ENCODE measurements at places on chromosomes 7 and 10.

- DNase-seq = peak; percentile 1
Observed at GRCh38 chr10:50275650-50276235, 24.4 kb upstream of the ASAH2 start.

- no peak for DNase-seq
Observed at GRCh38 chr10:79424221-79425073, 21.0 kb downstream of the ZCCHC24 start.

GRCh38 chr7:159147687-159148086 lies 3.0 kb upstream of the VIPR2 start:
- no peak for DNase-seq

- no peak for DNase-seq
Observed at GRCh38 chr10:48382982-48383381, 76.5 kb downstream of the MAPK8 start.

- DNase-seq = no peak
Observed at GRCh38 chr10:15313843-15314242, 57.2 kb downstream of the FAM171A1 start.

- no peak for DNase-seq
Observed at GRCh38 chr10:99115703-99116102, 119.9 kb downstream of the HPSE2 start.

GRCh38 chr10:20185116-20185515 lies 368.9 kb downstream of the PLXDC2 start:
- DNase-seq = no peak

GRCh38 chr7:106895246-106895864 lies 30.3 kb downstream of the PIK3CG start:
- no peak for DNase-seq

GRCh38 chr7:51318886-51319579 lies 2.4 kb upstream of the COBL start:
- DNase-seq = no peak

DNA sequence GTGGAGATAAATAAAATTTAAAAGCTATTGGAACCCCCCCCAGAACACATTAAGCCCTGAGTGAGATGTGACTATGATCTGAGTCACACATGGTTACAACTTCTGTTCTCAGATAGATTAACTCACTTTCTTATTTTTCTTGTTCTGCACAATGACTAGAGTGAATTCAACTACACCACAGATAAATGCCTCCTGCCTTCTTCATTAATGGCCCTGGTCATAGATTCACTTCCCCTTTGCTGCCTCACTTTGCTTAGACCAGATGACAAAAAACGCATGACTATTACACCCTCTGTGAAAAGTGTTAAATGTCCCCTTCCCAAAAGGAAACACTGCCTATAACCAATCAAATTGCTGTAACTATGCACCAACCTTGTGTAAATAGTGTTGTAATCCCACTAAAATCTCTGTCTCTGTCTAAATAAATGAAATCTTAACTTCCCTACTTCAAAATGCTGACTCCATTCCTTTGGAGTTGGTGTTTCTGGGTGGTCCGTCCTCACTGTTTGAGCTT lies 49.4 kb downstream of the AKR1D1 start:
- DNase-seq = no peak

GRCh38 chr7:134768243-134768642 lies 11.2 kb upstream of the CALD1 start:
- DNase-seq = no peak

DNA sequence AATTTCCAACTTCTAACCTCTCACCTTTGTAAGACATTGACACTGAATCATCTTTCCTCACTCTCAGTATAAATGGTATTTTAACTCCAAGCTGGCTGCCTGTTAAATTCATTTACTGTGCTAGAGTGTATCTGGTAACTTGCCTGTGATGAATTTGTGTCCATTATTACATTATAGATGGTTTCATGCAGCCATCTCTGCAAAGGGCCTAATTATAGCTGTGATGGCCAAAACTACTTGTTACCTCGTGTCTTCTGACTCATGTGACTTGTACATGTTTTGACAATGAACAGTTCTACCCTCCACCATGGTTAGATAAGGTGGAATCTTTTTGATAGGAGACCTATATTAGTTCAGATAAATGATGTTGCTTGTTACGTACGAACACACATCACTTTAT lies 392.0 kb downstream of the PAXIP1 start:
- no peak for DNase-seq

GRCh38 chr10:33212061-33212748 lies 122.3 kb downstream of the NRP1 start:
- no peak for DNase-seq

DNA sequence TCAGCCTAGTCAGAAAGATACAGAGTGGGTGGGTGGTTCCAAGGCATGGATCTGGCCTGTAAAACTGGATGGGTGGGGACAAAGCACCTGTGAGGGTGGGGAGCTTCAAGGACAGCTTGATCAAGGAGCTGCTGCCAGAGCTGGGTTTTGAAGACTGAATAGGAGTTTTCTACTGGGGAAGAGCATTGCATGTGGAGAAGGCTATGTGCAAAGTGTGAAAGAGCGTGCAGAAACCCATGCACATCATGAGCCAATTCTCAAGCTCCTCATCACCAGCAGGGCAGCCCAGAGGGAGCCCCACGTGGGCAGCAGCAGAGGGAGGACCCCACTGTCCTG lies 58.6 kb downstream of the PDGFA start:
- DNase-seq = no peak

DNA sequence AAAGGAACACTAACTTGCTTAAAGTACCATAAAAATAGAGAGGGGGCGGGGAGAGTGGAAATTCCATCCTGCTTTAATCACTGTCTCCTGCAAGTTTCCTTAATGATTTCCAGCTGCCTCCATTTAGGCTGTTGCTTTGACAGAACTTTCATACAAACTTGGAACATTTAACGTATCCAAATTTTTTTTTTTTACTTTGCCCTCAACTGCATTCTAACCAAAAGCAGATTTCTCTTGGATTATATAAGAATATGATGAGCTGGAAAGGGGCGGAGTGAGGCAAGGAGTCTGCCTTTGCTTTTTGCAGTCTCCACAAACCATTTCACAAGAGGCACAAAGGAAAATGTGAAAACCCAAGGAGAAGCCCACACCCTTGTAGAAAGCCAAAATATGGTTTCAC lies 46.6 kb upstream of the COL1A2 start:
- DNase-seq = no peak

GRCh38 chr7:76357475-76358010 lies 1.2 kb downstream of the YWHAG start:
- no peak for DNase-seq

DNA sequence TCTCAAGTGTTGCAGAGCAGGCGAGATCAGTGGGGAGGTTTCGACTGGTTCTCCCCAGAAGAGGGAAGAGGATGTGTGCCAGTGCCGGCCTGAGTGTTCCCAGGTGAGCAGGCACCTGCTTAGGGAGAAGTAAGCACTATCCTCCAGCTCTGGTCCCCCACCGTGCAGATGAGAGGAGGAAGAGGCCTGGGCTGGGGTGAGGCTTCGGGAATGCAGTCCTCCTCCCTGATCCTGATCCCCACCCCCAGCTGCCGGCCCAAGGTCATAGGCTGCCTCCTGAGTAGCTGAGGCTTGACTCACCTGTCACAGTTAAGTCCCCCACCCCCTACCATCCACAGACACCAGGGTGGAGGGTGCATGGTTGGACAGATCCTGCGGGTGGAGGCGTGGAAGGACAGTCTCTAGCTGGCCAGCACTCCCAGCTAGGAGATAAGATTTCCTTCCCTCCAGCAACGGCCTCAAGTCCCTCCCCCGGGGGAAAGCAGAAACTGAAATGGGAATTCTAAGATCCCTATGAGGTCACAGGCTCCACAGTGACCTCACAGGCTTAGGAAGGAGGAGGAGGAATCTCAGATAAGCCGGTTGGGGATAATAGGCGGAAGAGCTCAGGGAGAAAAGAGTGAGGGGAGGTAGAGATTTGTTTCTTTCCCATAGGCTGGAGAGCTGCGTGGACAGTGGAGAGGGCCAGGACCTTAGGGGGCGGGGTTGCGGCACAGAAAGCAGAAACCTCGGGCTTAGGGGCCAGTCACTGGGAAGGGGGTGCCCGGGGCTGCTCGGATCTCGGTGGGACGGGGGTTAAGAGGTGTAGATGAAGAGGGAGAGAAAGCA lies 1.0 kb downstream of the LRCH4 start:
- no peak for DNase-seq

- no peak for DNase-seq
Observed at GRCh38 chr7:143416565-143417149, 8.0 kb upstream of the EPHA1 start.

DNA sequence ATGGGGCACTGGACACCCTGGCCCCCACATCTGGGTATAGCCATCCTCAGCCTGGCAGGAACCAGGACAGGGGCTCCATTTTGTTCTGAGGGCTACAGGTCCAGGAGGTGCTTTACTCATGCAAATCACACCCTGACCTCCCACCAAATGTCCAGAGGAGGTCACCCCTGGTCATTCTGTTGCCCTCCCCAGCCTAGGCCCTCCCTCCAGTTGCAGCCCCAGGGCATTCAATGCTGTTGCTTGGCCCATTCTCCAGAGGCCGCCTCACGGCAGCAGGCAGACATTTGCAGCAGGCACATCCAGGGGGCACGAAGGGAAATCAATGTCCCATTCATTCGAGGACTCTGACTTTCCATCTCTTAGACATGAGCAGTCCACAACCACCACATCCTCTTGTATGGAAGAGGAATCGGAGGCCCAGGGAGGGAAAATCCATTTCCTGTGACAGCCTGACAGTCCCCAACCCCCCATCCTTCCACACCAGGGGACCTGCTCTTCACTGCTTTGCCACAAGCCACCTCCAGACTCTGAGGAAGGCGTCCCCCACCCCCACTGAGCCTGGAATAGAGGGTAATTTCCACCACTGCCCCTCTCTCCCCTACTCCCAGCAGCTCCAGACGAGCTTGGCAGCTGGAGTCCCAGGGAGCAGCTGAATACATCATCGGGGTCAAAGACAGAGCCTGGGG lies 76.2 kb upstream of the UNC5B start:
- no peak for DNase-seq

- no peak for DNase-seq
Observed at GRCh38 chr7:96273716-96274115, 48.2 kb downstream of the SLC25A13 start.

DNA sequence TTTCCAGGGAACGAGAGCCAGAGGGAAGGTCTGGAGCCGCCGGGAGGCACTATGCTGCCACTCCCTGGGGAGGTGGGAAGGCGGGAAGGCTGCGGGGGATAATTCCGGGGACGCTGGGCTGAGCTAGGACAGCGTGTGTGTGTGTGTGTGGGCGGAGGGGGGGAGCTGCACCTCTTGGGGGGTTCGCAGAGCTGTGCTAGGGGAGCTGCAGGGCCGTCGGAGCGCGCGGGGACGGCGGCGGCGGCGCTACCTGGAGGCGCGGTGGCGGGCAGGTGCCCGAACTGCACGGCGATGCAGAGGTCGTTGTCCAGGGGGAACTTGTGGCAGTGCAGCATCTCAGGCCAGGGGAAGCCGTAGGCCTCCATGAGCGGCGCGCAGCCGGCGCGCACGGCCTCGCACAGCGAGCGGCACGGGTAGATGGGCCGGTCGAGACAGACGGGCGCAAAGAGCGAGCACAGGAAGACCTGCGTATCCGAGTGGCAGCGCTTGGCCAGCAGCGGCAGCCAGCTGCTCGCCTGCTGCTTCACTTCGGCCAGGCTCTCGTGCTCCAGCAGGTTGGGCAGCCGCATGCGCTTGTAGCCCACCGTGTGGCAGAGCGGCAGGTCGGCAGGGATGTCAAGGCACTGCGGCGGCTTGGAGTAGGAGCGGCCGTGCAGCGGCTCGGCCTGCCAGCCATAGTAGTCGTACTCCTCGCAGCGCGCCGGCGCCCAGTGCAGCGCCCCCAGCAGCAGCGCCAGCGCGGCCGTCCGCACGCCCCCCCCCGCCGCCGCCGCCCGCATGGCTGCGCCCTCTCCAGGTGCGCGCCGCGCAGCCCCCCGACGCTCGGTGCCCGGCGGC lies 526 bp downstream of the SFRP5 start:
- DNase-seq = no peak

- DNase-seq = no peak
Observed at GRCh38 chr7:14219125-14219524, 229.7 kb upstream of the ETV1 start.

DNA sequence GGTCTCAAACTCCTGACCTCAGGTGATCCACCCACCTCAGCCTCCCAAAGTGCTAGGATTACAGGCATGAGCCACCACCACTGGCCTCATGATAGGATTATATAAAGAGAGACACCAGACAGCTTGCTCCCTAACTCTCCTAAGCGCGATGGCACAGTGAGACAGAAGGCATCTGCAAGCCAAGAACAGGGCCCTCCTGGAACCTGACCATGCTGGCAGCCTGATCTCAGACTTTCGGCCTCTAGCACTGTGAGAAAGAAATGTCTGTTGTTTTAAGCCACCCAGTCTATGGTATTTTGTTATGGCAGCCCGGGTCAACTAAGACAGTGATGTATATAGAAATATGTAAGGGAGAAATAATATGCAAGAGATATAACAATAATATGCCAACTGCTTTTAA lies 51.2 kb downstream of the SRPK2 start:
- DNase-seq = no peak

- DNase-seq = no peak
Observed at GRCh38 chr10:97199152-97199551, 13.4 kb upstream of the SLIT1 start.

- DNase-seq = no peak
Observed at GRCh38 chr10:80493522-80494051, 39.5 kb downstream of the TSPAN14 start.

- DNase-seq = no peak
Observed at GRCh38 chr7:2666155-2666554, 21.8 kb upstream of the AMZ1 start.

DNA sequence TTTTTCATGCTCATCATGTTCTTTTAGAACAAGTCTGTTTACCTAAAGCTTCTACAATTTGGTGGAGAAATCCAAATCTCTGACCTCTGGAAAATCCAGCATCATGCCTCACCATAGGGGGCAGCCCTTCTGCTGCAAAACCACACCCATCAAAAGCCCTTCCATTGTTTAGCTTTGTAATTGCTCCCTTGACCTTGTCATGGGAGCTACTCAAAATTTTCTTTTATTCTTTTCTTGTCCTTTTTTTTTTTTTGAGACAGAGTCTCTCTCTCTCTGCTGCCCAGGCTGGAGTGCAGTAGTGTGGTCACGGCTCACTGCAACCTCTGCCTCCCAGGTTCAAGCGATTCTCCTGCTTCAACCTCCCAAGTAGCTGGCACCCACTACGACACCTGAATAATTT lies 234.4 kb downstream of the NEBL start:
- no peak for DNase-seq

DNA sequence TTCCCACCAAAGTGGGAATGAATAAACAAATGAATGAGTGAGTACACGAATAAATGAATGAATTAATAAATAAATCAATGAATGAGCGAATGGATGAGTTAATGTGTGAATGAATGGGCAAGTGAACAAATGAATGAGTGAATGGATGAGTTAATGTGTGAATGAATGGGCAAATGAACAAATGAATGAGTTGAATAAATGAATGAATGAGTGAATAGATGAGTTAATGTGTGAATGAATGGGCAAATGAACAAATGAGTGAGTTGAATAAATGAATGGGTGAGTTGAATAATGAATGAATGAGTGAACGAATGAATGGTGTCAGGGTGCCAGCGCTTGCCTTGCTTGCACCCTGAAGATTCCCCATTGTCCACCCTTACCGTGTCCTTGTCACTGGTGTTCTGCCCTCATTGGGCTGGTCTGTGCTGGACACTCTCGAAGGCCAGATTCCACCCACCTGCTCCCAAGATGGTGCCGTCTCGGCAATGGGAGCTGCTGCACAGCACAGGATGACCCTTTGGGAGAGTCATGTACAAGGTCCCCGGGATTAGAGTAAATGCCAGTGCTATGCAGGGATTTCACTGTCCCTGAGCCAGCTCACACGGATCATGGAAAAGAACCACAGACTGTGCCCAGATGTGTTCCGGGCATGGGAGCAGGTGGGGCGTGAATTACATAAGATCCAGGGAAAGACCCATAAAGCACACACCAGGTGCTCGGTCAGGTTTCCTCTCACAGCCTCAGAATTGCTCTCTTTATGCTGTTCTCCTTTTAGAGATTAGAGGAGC lies 83.2 kb downstream of the CAMK1D start:
- no peak for DNase-seq

All from stimulated activated CD4-positive, alpha-beta T cell treated with anti-CD3 and anti-CD28 coated beads, Interleukin-1b, Interleukin-23, amount 100 ng/mL, for 1 hour (primary cell).